CD4-positive, alpha-beta T cell treated with Interleukin-1 beta for 1 hour (primary cell): ENCODE measurements at places on chromosomes 13 and 19.

DNA sequence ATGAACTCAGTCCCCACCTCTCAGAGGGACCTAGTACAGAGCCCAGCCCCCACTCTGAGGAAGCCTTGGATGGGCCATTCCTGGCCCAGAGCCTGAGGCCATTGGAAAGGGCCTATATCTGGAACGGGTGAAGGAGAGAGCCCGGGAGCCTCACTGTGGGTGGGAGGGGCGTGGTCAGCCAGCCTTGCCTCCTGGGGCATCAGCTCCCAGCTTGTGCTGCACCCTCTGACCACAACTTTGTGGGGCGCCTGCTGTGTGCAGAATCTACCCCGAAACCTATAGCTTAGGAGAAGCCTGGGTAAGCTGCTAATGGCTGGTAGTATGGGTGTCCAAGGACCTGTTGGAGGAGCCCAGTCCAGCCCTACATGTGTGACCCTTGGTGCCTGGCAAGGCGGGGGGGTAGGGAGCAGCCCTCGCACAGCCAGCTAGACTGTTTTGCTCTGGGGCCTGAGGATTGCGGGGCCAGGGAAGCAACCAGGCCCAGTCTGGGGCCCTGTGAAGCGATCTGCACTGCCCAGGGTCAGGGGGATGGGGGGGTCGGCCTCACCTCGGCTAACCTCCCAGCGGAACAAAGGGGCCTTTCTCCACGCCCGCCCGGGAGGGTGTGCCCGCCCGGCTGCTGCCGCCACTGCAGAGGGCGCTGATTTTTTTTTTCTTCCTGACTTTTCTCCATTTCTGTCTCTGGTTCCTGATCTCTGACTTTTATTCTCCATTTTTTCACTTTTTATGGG lies 42.3 kb downstream of the LYL1 start:
- DNase-seq, result no peak

- no peak for DNase-seq
These were observed 1.6 kb upstream of the DIRAS1 start for GRCh38 chr19:2722541-2723344.

DNA sequence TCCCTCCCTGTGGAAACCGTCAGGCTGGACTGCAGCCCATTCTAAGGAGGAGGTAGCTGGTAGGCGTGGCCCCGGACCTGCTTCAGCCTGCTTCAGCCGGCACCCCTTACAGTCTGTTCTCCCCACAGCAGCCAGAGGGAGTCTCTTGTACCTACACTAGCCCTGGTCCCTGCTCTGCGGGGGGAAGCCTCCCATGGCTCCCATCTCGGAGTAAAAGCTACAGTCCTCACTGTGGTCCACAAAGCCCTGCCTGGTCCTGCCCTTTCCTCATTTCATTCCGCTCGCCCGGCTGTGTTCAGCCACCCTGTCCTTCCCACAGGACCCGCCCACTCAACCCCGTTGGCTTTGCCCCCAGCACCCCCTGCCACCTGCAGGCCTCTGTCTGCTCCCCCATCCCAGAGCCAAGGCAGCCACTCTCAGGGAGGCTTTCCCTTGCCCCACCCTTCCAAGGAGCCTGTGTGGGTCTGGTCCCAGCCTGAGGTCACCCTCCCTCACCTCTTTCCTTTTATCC lies 1.3 kb downstream of the PGLYRP1 start:
- no peak for DNase-seq

GRCh38 chr13:113792886-113793717 lies 34.1 kb downstream of the TMEM255B start:
- DNase-seq, result no peak

- no peak for DNase-seq
These were observed 7.5 kb downstream of the KPNA3 start for GRCh38 chr13:49784886-49785570.

DNA sequence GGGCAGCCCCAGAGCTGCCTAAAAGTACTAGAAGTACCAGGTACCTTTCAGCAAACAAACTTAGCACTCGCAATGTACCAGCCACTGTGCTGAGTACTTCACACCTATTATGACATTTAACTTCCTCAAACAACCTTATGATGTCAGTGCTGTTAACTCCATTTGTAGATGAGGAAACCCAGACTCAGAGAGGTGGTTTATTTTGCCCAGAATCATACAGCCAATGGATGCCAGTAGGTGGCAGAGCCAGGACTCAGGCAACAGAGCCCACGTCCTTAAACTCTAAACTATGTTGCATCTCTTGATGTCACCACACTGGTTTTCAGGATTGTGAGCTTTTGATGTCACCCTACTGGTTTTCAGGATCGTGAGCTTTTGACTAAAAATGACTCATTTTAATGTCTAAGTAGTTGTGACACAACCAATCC lies 78.9 kb downstream of the FLT1 start:
- DNase-seq, result no peak

DNA sequence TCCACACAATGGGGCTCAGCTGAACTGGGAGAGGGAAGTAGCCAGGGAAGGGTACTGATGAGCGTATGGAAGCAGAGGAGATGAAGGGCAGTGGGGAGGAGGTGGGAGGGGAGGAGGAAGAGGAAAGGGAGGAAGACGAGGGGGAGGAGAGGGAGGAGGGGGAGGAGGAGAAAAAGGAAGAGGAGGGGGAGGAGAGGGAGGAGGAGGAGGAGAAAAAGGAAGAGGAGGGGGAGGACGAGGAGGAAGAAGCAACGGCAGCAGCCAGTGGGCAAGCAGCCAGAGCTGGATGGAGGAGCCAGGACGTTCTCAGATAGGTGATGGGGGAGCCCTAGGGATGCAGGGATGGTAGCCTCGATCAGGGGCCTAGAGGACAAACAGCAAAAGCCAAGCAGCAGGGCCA lies 5.6 kb downstream of the CERS4 start:
- DNase-seq, result no peak

DNA sequence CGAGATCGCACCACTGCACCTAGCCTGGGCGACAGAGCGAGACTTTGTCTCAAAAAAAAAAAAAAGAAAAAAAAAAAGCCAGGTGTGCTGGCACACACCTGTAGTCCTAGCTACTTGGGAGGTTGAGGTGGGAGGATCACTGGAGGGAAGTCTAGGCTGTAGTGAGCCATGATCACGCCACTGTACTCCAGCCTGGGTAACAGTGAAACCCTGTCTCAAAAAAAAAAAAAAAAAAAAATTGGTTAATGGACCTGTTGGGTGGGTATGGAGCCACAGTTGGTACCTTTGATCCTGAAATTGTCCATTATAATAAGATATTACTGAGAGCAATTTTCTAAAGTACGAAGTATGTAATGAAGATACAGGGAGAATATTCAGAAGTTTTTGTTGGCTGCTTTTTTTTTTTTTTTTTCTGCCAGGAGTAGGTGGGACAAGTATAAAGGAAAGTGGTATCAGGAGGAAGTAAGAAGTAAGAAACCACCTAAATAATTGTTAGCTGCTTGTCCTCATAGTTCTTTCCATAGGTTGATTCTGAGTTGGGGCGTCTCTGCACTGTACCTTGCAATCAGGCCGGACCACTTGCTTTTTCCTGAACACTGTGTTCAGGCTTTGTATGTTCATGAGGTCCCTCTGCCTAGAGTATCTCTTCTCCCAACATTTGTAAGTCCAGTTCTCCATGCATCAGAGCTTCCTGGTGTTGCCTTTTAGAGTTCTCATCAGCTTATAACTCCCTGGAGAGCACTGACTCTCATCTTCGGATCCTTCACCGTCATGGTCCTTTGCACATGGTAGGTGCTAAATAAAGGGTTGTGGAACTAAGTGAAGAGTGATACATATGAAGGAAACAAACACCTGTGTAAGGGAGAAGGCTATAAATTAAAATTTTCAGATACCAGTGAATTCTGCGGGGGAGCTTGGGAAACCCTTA lies 31.7 kb downstream of the ARHGAP35 start:
- no peak for DNase-seq

GRCh38 chr19:9362905-9363304 lies at the start of gene ZNF177:
ZNF177 (plus strand) TSS chr19:9363013; CDS start chr19:9378312, 15,299 bp downstream.
- DNase-seq, result no peak

GRCh38 chr13:99197117-99197651 lies 3.5 kb upstream of the UBAC2 start:
- no peak for DNase-seq

GRCh38 chr13:113759525-113760137 lies 605 bp downstream of the TMEM255B start:
- DNase-seq, result no peak

GRCh38 chr13:98546402-98546801 lies 30.5 kb downstream of the STK24 start:
- DNase-seq, result no peak

DNA sequence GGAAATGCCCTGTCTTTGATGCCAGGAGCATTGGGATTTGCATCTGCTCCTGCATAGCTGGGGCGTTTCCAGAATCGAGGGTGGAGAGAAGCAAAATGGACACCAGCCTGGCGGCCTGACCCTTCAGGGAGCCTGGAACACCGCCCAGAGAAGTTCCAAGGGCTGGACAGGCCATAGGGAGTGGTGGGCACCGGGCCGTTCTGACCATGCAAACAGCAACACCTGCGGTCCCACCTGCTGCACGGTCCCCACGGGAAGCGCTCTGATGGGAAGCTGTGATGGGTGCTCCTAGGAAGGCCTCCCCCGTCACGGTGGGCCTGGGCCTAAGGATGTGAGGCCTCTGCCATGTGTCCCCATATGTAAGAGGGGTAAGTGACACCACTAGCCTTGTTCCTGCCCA lies 34.2 kb upstream of the ANKRD10 start:
- no peak for DNase-seq

- DNase-seq, result no peak
These were observed 3.8 kb upstream of the MUC16 start for GRCh38 chr19:9013988-9014387.

- no peak for DNase-seq
These were observed 22.7 kb downstream of the SGCG start for GRCh38 chr13:23203516-23203915.

GRCh38 chr19:16290692-16291091 lies 33.9 kb upstream of the KLF2 start:
- no peak for DNase-seq

DNA sequence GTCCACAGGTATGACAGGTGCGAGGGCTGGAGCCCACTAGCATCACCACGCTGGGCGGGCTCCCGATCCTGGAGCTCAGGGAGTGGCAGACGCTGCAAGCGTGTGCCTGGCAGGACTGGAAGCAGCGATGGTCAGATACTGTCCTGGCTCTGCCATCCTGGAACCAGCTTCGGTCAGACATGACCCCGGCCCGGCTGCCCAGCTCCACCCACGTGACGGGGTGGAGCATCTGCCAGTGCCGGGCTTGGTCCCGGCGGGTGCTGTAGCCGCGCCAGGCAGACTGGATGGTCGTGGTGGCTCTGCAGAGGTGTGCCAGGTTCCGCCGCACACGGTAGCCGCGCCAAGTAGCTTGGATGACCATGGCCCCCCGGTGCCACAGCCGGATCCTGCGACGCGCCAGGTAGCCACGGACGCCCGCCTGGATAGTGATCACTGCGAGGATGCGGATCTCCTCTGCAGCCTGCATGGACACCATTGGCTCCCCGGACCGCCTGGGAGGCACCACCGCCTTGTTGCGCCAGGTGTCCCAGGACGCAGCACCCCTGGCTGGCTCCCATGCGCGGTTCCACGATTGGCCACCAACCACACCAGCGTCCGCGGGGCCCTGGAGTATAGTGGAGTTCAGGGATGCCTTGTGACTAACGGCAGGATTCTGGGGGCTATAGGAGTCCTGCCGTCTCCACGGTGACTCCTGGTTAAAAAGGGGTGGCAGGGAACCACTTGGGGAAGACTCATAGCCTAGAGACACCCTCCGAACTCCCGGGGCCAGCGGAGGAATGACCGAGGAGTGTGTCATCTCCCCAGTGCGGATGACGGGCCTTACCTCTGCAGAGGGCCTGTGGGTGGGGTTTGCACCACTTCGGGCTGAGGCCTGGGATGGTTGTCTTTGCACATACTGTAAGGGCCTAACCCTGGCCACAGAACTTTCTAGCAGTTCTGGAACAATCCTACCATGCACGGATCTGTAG lies 16.5 kb downstream of the IQCN start:
- DNase-seq, result no peak

- DNase-seq, result no peak
These were observed 87.8 kb downstream of the KLF12 start for GRCh38 chr13:74046431-74046830.

GRCh38 chr13:63643543-63643942 lies 2227.9 kb upstream of the PCDH20 start:
- no peak for DNase-seq

DNA sequence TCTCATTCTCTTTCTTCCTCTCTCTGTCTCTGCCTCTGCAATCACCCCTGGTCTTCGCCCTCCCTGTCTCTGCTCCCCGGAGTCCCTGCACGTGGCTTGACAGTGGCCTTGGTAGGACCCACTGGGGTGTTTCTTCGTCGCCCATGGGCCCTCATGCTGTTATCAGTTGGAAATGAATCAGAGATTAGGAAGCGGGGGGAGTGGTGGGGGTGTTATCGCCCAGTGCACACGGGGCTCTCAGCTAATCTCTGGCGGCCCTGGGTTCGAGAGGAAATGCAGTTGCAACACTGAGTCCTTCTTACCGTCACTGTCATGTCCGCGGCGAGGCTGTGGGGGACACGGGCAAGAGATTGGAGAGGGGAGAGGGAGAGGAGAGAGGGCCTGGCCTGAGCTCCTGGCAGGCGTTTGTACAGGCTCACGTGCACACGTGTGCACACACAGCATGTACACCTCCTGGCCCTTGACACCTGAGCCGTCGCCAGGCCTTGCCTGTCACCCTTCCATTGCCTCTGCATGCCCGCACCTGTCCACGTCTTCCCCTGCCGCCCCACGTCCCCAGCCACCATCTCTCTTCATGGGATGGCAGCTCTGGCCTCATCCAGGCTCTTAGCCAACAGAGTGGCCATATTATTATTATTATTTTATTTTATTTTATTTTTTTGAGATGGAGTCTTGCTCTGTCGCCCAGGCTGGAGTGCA lies 37.8 kb upstream of the SLC7A10 start:
- no peak for DNase-seq

GRCh38 chr13:24265453-24265852 lies 43.9 kb upstream of the C1QTNF9 start:
- DNase-seq, result no peak

- no peak for DNase-seq
These were observed 5.8 kb upstream of the VSTM1 start for GRCh38 chr19:54069470-54069869.

DNA sequence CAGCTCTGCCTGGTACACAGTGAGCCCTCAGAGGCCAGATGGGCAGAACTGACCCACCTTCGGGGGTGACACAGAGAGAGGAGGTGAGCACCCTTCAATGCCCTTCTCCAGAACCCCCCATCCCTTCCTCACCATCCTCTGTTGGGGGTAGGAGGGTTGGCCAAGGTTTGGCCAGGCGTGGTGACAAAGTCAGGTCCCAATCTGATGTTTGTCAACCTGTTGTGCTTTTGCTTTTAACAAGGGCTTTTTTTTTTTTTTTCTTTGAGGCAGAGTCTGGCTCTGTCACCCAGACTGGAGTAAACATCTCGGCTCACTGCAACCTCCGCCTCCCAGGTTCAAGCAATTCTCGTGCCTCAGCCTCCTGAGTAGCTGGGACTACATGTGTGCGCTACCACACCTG lies 7.3 kb downstream of the PTGIR start:
- peak; percentile 61 for DNase-seq

DNA sequence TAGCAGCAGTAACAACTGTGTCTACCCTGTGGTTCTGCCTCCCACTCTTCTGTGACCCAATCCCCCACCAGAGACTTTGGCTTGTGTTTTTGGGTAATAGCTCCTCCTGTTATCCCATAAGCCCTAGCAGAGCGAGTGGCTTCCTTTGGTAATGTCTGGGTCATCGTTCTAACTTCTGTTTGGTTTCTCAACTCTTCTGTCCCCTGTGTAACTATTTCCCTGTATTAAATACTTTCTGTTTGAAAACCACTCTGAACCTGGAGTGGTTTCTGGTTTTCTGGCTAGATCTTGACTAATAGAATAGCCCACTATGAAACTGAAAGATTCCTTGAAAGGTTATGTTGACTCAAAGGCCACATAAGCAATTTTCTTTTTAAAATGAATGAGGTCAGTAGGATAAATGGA lies 350.0 kb downstream of the DCT start:
- no peak for DNase-seq

GRCh38 chr19:34416021-34416545 lies 11.9 kb downstream of the PDCD2L start:
- DNase-seq, result no peak
